Central memory CD4-positive, alpha-beta T cell (primary cell): ENCODE measurements at places on chromosomes 7 and 10.

GRCh38 chr10:13681960-13682359 lies 95.2 kb downstream of the PRPF18 start:
- no peak for DNase-seq

DNA sequence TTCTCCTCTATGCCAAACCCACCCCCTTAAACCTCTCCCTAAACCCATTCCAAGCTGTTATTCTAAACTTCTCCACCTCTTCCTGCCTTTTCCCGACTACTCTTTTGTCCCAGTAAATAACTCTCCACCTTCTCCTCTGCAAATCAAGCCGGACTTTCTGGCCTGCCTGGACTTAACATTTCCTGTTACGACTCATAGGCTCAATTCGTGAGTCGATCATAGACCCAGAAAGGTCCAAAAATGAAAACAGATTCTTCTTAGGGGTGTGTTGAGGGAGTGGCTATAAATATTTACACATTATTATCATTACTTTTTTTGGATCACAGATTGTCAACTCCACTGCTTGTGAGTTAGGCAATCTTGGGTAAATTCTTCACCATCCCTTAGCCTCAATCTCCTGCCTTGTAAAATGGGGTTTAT lies 59.0 kb upstream of the HABP2 start:
- DNase-seq, result no peak

DNA sequence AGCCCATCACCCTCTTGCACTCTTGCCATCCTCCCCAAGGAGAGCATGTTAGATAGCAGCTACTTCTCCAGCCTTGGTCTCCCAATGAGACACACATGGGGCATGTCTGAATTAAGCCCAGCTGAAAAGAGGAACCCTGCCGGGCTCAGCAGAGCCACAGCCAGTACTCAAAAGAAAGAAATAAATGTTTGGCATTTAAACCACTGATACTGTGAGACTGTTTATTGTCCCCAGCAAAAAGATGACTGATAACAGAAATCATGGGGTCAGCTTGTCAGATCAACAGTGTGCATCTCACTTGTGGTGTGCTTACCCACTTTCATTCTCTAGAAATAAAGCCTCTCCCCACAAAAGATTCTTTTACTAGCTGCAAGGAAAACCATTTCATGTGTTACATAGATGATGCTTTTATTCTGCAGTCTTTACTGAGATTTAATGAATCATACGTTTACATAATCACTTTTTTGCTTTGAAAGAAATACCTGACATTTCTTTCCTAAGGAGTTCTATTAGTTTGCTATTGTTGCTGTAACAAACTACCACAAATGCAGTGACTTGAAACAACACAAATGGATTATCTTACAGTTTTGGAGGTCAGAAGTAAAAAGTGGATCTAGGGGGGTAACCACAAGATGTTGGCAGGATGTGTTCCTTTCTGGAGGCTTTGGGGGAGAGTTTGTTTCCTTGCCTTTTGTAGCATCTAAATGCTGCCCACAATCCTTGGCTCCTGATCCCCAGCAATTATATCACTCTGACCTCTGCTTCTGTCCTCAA lies 20.9 kb downstream of the ANKRD7 start:
- DNase-seq, result no peak

DNA sequence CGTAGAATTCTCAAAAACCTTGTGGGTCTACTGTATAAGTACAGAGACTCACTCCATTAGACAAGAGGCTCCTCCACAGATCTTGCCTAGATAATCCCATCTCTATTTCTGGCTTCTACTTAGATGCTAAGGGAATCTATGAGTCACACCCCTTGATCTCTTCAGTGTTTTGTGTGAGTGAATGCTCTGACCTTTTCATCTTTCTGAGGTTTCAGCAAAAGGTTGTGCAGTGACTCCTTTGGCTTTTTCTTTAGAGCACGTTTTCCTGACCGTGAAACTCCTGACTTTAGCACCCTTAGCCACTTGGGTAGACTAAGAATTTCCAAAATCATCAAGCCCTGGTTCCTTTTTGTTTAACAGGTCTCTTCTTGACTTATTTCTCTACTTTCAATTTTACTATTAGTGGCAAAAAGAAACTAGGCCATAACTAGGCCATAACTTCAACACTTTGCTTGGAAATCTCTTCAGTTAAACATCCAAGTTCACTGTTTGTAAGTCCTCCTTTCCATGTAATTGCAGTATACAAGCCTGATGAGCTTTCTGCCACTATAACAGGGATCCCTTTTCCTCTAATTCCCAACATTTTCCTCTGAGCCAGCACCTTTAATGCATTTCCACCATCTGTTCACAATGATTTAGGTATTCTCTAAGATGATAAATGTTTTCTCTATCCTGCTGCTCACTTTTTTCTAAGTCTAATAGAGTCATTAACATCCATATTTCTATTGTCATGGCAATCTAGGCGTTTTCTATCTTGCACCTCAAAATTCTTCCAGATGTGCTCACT lies 19.4 kb downstream of the COPG2 start:
- no peak for DNase-seq

- no peak for DNase-seq
Observed at GRCh38 chr7:18387191-18387735, 108.3 kb upstream of the HDAC9 start.

GRCh38 chr10:73480158-73480557 lies 15.7 kb downstream of the PPP3CB start:
- no peak for DNase-seq

DNA sequence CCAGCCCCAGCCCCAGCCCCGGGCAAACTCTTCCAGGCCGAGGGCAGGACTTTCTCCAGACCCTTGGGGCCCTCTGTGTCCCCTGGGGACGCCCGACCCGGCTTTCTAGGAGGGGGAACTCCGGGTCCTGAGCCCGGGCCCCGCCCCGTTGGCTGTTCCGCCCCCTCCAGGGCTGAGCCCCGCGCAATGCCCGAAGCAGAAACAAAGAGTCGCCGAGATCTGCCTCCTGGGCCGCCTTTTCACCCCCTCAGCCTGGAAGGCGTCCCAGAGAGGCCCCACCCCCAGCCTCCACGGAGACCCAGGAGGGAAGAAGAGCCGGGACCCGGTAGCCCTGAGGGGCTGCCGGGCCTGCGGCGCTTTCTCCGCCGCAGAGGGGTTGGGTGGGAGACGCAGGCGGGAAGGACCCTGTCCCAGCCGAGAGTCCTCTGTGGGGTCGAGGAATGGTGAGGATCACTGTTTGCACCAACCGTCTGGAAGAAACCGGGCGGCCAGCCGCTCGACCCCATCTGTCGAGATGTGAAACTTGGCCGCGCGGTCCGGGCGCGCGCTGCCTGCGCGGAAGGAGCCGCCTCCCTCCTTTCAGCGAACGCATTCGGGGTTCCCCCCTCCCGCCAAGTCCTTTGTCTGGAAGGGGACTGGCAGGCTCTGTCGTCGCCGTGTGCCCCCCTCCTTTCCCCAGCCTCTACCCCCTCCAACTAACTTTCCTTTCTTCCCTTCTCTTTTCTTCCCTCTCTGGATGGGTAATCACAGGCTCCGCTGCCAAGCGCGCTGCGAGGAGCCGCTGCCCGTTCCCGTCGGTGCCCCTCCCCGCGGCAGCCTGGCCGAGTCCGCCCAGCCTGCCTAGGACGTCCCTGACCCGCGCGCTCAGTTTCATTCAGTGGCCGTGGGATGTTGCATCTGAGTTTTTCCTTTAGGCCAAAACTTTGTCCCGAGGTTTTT lies 10.2 kb downstream of the EN2 start:
- DNase-seq, result no peak

GRCh38 chr10:72946963-72947362 lies 7.6 kb downstream of the PLA2G12B start:
- DNase-seq, result no peak

DNA sequence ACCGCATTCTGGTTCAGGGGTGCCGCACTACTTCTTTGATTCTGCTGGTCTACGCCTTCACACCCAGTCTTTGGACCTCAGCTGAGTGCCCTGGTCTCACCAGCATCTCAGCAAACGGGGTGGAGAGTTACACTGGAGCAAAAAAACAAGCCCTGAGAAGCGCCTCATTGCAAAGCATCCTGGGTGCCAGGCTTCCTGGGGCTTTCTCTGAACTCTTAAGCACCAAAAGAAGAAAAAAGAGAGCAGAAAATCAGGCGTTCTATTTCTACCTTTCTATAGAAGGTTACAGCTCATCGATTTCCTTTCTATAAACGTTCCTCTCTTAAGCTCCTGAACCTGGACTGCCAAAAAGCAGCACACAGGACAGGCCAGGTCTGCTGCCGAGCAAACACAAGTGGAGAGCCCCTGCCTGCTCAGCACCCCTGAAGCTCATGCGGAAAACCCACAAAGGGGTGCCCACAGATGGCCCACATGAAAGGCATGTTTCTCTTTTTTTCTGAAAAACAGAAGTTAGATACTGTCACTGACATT lies 217.9 kb downstream of the SFMBT2 start:
- peak; percentile 71 for DNase-seq

- no peak for DNase-seq
Observed at GRCh38 chr10:31152421-31153135, 120.9 kb upstream of the ZNF438 start.

DNA sequence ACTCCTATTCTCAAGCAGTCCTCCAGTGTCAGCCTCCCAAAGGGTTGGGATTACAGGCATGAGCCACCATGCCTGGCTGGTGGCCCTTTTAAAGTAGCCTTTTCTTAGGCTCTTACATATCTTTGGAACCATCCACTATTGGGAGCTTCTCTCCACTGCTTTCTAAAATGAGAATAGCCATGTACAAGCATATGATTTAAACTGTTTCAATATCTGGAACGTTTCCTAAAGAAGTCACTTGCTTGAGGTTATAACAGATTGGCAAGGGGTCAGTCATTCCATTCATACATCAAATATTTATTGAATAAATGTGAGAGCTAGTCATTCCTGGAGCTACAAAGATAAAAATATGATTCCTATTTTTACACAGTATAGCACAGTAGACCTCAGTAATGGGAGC lies 97.4 kb upstream of the LRGUK start:
- DNase-seq, result no peak

GRCh38 chr10:7117177-7117799 lies 293.5 kb downstream of the SFMBT2 start:
- no peak for DNase-seq

- DNase-seq, result no peak
Observed at GRCh38 chr10:115860182-115861107, 412.6 kb downstream of the GFRA1 start.

DNA sequence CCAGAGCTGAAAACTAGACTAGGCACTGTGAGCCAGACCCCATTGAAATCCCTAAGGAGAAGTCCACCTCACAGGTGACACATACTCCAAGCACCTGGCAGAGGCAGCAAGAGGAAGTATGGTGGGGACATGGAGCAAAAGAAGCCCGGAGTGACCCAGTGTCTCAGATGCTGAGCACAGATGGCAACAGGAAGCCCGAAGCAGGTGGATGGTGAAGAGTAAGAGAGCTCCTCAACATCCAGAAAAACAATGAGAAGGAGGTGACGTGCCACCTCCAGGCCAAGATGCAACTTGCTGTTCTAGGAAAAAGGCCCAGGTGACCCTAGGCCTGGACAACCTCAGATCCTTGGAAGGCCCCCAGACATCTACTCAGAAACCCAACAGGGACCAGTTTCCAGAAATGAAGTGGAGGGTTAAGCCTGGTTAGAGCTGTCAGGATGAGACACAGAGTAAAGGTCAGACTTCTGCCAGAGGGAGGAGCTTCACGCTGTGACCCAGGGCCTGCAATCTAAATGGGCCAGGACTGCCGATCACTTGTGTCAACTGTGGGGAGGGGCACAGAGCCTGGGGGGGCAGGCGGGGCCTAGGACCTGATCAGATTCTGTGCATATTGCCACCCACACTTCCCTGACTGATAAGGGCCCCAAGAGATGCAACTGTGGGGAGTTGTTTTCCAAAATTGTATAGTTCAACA lies 2.4 kb upstream of the COBL start:
- no peak for DNase-seq

DNA sequence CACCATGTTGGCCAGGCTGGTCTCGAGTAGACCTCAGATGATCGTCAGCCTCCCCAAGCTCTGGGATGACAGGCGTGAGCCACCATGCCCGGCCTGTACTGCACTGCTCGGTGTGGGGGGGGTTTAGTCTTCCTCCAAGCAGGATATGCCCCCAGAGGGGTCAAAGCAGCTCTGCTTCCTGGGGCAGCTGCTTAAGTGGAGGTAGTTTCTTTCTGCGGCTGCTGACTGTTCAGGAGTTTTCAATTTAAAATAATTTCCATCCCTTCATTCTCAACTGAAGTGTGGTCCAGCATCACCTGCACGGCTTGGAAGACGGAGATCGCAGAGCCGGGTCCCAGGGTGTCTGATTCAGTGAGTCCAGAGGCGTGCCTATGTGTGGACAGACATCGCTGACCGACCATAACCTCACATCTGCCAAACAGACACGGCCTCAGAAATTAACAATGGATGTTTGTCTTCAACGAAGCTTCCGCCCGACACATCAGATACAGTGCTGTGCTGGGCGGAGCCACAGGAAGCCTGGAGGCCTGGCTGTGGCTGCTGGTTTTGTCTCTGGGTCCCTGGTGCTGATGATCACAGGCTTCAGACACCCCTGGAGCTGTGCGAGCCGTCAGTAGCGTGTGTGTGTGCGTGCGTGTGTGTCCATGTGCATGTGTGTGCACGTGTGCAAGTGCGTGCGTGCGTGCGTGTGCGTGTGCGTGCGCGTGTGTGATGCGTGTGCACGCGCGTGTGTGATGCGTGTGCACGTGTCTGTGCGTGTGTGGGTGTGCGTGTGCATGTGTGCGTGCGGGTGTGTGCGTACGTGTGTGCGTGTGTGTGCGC lies 226.5 kb upstream of the PITRM1 start:
- DNase-seq, result no peak

- DNase-seq, result no peak
Observed at GRCh38 chr10:13704964-13705363, 118.2 kb downstream of the PRPF18 start.

GRCh38 chr10:50514995-50515394 lies 108.8 kb downstream of the SGMS1 start:
- no peak for DNase-seq

- DNase-seq, result no peak
Observed at GRCh38 chr7:88140947-88141346, 78.9 kb downstream of the SRI start.

DNA sequence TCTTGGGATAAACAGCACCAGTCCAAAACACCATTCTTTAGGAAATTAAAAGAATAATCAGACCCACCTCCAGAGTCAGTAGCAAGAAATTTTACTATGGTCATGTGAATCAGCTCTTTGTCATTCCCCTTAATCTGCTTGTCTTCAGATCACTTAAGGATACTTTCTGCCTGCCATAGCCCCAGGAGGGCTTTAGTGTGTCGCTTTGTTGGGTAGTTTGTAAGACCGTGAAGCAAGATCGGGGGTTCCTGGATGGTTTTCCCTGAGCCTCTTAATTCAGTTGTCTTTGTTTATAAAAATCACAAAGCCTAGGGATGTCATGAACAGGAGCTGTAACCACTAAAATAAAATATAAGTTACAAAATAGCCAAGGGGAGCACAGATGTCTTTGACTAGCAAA lies 223.6 kb downstream of the RELN start:
- DNase-seq, result no peak

DNA sequence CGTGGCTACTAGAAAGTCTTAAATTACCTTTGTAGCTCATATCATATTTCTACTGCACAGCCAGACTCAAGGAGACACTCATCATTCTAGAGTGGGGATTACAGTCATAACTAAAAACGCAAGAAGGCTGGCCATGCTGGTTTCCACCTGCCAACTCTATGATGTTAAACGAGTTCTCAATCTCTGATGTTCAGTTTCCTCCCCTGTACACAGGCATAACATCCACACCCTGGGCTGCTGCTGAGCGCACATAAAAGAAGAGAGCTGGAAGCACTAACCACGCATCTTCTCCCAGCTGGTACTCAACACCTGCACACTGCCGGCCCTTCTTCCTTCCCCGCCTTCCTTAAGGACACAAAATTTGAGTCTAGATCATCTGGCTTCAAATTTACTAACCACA lies 60.5 kb downstream of the SORBS1 start:
- no peak for DNase-seq

- no peak for DNase-seq
Observed at GRCh38 chr10:51699145-51699474, 285 bp downstream of the CSTF2T start.
